Tibial nerve (tissue), 4 donors: ENCODE measurements at places on chromosomes 16 and 17. TPM values are rescaled to one million over a fixed set of nuclear protein-coding genes. Genes with fewer than 3 reads are reported as not detected.

ACSM2A gene
- not detected for total RNA-seq

CDH8 gene
- total RNA-seq = not detected

DNA sequence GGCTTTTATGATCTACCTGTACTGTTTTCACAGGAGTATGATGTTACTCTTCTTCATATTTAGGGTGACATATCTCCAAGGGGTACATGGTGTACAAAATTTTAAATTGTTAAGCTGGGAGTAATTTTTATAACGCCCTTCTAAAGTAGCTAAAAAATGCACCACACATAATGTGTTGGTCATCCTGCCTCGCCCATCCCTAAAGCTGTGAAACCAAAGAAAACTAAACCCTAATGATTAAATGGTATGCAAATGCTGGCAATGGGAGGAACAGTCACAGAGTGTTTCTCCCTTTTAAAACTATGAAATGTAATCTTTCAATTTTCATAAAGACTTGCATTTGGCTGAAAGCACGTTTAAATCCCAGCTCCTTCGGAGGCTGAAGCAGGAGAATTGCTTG is 2.0 kb upstream of the KRT24 start:
- H3K27me3 ChIP-seq = no peaks in the 10 kb centered on the region
- no peak overlapping the region for H3K27ac ChIP-seq
- no peaks in the 10 kb centered on the region for H3K36me3 ChIP-seq
- no peak overlapping the region for H3K4me3 ChIP-seq

DNA sequence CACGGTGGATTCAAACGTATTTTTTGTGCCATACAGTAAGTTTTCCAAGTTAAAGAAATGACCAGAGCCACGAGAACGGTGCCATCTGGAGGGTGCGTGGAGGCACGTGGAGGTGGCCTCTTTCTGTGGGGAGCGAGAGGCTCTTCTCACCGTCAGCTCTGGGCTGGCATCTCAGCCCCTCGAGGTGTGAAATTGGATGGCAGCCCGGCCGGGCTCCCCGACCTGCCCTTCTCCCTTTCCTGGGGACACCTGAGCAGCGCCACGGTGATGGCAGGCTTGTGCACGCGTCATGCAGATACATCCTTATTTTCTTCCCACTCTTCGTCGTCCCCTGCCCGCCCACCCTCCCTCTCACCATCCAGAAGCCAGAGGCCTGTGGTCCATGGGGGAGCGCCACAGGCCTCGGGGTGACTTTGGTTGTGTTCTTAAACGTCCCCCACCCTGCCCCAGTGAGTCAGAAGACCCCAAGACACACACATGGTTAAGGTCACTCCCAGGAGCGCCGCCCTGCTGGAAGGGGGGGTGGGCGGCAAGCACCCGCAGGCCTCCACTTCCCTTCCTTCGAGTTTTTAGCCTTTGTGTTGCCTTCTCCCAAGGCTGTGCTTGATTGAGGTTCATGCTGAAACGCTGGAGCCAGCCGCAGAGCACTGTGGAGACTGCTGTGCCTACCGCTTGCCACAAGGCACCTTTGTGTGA is 109.4 kb downstream of the BANP start:
- H3K36me3 ChIP-seq = no peaks in the 10 kb centered on the region
- H3K27me3 ChIP-seq = no peaks in the 10 kb centered on the region
- H3K4me1 ChIP-seq = peaks cover 28% of the 10 kb centered on the region
- H3K27ac ChIP-seq = no peak overlapping the region
- no peak for DNase-seq

DNA sequence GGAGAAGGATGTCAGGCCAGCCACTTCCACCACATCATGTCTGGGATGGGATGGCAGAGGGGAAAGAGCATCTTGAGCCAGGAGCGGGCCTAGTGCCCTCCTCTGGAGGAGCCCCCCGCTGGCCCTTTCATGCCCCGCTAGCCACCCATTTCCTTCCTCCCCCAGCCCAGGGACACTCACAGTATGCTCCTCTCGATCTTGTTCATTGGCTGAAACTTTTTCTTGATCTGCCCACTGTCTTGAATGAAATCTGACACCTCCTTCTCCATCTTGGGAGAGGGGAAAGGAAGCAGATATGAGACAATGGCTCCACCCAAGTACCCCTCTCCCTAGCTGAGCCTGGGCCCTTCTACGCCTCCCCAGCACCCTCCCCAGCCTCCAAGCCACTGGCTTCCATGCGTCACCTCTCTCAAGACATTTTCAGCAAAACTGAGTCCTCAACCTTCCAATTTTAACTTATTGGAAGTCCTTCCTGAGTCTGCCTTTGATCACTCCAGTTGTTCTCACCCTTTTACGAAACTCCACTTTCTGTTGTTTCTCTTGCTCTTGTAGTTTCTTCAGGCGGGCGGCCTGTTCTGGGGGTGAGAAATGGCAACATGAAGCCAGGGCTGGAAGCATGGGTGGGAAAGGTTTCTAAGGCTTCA is 7.2 kb downstream of the SPAG7 start:
- no peaks in the 10 kb centered on the region for H3K27me3 ChIP-seq
- H3K4me3 ChIP-seq = no peak overlapping the region
- H3K4me1 ChIP-seq = no peaks in the 10 kb centered on the region
- no peak overlapping the region for H3K27ac ChIP-seq

DNA sequence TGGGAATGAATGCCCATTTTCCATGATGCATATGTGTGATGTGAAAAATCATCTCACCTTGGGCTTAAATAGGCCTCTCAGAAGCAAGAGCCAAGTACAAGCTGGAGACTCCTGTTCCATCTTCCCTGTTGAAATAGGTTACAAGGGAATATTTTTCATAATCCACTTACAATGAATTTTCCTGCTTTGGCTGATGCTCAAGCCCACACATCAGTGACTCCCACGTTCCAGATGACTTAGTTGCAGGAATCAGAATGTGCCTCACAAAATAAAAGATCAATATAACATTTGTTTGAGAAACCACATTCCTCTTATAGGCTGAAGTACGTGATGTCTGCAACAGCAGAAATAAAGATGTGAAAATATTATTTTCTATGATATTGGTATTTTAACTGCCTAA is 24.1 kb downstream of the ANKFN1 start:
- no peak overlapping the region for H3K27ac ChIP-seq
- DNase-seq = no peak
- no peaks in the 10 kb centered on the region for H3K27me3 ChIP-seq
- no peak overlapping the region for H3K4me3 ChIP-seq
- H3K4me1 ChIP-seq = peaks cover 20% of the 10 kb centered on the region
